Ovary (tissue), 10 donors: ENCODE measurements at places on chromosomes 7 and 10.

DNA sequence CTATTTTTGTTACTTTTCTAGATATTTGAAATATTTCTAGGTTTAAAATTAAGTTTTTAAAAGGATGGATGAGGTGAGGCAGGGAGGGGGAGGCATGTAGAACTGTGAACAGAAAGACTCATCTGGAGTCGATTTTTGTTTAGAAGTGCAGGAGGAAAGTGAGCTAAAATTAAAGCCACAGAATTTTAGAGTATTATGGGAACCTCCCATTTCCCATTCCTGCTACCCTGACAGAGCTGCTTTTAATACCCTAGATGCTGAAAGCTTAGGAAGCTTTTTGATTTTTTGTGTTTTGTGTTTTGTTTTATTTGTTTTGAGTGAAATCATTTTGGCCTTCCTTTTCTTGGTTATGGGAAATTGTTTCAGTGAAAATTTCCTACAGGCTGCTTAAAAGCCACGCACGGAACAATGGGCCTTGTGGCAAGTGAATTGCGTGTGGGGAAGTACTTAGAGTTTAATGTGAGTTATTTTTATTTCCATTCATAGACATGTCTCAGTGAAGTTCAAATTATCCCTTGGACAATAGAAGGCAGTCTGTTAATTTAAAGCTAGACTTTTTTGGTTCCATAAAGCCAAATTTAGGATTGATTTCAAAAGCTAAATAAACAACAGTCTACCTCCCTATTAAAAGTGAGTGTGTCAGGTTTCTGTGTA, 102.0 kb upstream of the HDAC9 start:
- no peak for DNase-seq

DNA sequence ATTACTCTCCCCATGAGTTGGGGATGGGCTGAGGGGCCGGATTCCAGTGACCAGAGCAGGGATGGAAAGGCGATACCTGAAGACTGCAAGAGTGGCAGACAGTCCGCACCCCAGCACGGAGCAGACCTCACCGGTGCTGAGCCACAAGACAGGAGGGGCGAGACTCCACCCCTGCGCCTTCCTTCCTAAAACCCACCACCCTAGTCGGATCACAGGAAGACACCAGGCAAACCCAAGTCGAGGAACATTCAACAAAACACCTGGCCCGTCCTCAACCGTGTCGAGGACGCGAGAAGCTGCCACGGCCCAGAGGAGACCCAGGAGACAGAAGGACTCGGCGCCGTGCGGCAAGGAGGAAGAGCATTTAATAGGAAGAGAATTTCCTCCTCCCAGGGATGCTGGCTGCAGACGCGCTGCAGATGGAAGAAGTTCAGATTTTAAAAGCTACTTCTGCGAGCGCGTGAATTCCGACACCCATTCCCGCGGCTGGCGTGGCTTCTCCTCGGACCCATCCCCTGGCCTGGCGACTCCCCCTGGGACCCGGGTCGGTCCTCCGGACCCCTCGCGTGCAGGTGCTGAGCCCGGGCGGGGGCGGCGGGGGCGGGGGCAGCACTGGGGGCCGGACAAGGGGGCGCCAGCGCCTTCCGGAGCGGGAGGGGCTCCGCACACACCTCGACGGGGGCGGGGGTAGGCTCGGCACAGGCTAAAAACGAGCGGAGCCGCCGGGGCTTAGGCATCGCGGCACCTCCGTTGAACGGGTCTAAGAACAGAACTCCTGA, 563 bp upstream of the UTF1 start:
- no peak for DNase-seq

DNA sequence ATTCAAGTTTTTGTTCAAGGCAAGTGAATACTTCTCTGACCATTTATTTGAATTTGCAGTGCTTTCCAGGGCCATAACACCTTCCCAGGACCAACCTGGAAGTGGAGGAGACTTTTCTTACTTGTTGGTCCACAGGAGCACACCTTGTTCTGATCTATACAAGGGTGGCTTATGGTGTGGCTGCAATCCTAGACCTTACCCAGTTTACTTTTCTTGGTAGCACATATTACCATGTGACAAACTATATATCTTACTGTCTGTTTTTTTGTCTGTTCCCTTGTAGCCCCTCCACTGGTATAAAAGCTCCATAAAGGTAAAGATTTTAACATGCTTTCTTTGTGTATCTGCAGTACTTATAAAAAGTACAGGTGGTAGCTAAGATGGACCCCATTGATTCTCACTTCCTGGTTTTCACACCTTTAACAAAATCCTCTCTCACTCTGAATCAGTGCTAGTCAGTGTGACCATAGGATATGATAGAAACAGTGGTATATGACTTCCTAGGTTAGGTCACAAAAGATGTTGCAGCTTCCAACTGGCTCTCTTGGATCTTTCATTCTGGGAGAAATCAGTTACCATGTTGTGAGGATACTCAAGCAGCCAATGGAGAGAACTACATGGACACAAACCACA, 5.6 kb upstream of the ASB4 start:
- DNase-seq, result no peak

- DNase-seq, result no peak
Observed at GRCh38 chr7:130982160-130982638, 248.2 kb upstream of the KLF14 start.

DNA sequence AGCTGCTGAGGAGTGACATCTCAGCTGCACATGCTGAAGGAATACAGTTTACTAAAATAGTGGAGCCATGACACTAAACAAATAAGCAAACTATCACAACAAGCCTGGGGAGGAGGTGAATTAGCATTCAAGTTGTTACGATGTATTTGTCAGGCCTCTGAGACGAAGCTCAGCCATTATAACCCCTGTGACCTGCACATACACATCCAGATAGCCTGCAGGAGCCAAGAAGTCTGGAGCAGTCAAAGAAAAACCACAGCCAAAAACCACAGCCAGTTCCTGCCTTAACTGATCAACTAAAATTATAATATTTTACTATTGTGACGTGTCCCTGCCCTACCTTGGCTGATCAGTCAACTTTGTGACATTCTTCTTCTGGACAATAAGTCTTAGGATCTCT, 68.6 kb downstream of the NSUN6 start:
- no peak for DNase-seq

DNA sequence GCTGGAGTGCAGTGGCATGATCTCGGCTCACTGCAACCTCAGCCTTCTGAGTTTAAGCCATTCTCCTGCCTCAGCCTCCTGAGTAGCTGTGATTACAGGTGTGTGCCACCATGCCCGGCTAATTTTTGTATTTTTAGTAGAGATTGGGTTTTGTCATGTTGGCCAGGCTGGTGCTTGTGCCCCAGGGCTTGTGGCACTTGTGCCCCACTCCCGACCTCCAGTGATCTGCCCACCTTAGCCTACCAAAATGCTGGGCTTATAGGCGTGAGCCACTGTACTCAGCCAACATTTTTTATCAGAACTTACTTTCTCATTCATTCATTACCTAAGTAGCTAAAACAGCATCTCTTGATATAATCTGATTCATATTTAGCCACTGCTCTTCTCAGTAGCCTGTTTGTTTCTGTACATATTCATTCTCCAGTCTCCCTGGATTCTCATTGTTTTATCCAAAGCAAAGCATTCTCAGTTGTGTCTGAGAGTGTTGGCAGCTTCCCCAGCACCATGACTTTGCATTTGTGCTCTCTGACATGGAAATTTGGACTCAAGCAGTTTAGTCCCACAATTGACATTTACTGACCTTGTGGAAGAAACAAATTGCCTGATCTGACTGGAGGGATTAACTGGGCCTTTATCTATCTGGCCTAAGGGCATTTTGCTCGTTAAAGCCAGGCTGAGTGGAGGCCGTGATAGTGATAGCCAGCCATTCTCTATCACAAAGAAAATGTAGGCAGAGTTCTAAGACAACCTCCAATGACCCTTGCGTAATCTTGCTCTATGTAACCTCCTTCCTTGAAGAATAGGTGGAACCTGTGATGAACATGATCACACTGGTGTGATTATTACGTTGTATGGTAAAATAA, 44.9 kb downstream of the AKR1B15 start:
- peak; percentile 78 for DNase-seq

DNA sequence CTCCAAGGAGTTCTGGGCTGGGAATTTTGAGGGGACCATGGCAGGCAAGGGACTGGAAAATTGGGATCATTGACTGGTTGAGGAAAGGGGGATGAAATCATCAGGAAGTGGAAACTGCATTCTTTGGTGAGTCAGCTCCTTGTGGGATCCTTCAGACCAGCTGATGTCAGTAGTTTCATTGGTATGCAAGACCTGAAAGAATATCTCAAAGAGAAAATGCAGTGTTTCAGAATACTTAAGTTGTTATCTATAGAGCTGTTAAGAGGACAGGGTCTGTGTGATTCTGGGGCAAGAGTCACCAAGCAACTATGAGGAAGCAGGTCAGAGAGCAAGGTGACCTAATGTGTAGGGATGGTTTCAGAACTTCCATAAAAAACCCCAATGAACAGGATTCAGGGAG, 595.9 kb upstream of the AUTS2 start:
- no peak for DNase-seq

GRCh38 chr10:121351540-121351939, 246.7 kb downstream of the FGFR2 start:
- DNase-seq, result no peak

DNA sequence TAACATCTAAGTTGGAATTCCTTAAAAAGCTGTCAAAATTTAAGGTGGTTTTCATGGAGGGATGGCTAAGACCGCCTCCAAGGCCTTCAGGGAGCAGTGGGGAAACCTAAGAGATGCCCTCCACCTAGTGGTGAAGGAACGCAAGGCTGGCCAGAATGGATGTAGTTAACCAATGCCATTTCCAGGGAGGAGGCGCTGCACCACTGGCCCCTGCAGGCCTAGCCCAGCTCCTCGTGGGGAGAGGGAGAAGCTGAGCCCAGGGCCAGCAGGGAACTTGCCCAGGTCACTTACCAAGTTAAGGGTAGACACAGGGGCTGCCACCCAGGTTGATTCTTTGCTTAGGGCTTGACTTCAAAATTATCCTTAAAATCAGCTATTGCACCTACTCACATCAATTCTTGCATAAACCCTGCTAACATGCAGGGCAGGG, 32.0 kb downstream of the FIGNL1 start:
- peak; percentile 47 for DNase-seq

DNA sequence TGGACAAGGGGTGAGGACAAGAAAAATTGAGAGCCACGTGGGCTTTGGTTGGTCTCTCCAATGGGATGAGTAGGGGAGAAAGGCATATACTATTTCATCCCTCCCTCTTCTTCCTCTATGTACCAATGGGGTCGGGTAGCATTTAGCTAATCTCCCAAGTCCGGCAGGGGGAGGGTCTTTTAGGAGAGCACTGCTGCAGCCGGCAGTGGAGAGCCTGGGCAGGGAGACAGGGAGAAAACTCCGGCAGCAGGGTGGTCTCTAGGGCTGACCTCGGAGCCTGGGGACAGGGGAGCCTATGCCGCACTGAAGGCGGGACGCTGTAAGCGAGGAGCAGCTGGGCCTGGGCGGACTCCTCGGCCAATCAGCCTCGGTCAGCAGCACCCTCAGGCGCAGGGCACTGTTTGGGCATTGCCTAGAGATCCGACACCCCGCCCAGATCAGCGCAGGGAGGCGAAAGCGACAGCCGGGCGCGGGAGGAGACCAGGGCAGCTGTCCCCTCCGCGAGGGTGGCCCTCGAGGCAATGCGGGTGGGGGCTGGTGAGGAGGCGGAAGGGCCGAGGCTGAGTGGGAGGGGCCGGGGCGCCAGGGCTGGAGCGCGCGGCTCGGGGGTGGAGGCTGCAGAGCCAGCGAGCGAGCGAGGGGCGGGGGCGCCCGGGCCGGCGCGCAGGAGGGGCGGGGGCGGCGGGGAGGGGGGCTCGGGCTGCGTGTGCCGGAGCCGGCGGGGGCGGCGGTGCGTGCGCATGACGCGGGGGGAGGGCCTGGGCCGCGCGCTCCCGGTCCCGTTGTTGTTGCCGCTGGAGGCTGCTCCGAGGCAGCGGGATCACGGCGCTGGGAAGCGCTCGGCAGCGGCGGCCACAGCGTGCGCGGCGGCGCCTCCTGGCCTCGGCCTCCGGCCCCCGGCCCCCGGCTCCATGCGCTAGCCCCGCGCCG, at the start of gene AGAP3:
Gene AGAP3 (plus strand): TSS at position 785 of the 930 bp plus-strand sequence. CDS start 267 bp downstream, outside the sequence.
- peak; percentile 86 for DNase-seq

DNA sequence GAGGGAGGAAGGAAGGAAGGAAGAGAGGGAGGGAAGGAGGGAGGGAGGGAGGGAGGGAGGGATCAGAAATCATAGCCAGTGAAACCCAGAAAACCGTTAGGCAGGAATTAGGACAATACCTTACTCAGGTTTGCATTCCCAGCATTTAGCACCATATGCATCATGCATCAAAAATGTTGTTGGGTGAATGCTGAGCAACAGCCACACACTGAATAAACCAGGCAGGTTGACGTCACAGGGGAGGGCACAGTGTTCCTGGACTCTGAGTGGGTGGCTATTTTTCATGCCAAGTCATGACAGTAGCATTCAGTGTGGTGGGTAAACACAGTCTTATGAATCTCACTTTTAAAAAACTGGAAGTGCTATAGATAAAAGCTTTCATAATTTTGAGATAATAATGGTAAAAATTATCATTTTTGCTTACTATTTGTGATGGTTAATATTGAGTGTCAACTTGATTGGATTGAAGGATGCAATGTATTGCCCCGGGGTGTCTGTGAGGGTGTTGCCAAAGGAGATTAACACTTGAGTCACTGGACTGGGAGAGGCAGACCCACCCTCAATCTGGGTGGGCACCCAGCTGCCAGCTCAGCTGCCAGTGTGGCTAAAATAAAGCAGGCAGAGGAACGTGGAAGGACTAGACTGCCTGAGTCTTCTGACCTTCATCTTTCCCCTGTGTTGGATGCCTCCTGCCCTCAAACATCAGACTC, 199.1 kb upstream of the PRKCQ start:
- DNase-seq, result no peak

DNA sequence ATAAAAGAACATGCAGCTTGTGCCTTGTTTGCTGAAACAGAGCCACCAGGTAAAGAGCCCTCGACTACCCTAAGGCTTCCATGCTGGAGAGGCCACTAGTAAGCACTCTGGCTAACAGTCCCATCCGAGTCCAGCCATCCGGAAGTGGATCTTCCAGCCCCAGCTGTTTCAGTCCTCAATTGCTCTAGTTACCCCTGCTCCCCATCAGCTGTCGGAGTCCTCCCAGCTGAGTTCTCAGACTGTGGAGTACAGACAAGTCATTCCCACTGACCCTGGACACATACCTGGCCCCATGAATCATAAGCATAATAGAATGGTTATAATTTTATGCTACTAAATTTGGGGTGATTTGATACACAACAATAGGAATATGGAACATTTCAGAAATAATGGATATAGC, 13.5 kb upstream of the FZD1 start:
- DNase-seq, result no peak

GRCh38 chr10:98293550-98294269, 25.7 kb upstream of the LOXL4 start:
- no peak for DNase-seq

DNA sequence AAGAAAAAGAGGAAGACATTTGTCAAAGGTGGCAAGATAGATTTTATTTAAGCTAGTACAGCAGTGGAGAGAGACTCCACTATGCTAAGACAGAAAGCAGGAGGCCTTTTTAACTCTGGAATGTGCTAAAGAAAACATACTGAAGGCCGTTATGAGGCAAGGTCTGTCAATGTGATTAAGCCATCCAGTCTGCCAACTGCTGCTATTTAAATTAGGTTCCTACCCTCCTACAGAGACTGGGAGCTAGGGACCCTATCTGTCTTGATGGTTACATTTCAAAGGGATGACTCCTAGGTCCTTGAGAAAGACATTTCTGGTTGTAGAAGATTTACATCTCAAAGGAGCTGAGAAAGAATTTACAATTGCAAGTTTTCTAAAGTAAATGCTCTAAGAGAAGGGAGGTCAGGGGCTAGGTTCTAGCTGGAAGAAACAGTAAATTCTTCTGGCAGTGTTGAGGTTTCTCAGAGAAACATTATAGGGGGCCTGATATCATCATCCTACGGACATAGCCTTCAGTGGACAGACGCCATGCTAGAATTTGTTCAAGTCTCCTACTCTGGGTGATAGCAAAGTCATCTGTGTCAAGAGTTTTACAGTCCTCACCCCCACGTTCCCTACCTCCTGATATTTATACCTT, 211.6 kb downstream of the PHF14 start:
- no peak for DNase-seq
